ENCODE measurements at places on chromosomes 1 and 21.

DNA sequence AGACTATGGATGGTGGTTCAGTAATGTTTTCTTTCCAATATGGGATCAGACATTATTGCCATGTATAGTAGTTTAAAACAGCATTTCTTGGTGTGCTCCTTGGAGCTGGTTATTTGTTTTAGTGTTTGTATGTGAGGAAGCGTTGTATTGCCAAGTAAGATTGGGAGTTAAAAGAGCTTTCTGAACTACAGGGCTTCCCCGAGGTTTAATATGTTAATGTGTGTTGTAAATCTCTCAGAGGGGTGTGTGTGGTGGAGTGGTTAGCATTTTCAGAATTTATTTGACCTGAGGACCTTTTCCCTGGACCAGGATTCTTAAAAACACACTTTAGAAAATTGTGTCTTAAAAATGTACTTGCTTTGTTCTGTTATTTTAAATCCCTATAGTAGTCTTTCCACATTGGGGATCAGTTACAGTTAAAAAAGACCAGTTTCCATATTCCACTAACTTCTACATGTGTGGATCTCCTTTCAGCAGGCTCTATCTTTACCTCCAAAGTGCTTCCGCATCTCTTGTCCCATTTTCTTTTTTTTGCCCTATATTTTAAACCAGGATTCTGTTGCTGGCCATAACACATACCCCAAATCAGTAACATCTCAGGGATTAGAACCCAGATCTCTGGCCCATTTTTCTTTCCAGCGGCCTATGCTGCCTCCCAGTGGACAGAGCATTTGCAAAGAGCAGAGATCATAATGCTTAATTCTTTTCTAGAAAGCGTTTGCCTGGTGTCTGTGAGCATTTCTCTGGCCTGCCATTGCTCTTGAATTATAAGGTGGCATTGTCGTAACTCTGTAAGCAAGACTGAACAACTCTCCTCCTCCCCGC, 58.6 kb downstream of the PBX1 start:
- peak; percentile 54 for DNase-seq

DNA sequence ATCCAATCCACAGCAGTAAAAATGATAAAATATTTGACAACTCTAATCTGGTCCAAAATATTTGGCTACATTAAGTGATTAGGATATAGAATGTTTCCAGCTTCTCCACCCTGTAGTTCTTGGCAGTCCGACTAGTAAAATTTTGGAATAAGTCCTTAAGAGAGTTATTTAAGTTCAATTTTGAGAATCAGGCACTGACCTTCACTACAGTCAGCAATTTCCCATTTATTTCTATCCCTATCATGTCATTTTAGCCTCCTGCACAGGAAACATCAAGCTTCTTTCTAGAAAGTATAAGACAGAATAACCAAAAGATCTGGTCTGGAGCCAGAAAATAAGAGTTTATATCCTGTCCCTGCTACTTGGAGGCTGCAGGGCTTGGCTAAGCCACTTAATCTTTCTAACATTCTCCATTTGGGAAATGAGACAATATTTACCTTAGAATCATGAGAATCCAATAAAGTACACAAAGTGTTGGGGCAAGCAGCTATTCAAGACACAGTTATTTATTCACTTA, 162.2 kb downstream of the DPYD start:
- no peak for DNase-seq

DNA sequence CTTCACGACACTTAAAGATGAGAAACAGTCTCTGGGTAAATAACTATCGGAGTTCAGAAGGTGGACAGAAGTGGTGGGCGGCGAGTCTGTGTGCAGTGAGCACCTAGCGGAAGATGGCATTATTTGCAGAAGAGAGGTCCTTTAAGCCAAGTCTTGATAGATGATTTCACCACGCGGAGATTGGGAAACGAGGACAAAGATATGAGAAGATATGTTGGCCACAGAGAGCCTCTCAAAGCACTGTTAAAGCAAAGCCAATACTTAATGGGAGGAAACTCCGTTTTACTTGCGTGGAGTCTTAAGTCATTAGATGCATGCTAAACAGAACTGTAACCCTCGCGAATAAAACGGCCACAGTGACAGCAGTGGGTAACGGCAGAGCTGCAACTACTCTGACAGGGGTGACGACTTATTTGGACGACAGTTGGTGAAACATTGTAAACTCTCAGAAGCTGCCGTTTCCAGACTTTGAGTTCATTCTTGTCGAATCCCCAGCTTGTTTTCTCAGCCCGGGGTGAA, 577 bp upstream of the CEP350 start:
- DNase-seq, result peak; percentile 46

- no peak for DNase-seq
Observed at GRCh38 chr21:16563795-16564194, 834.0 kb downstream of the USP25 start.

GRCh38 chr21:36132696-36133095, 2.2 kb upstream of the CBR3 start:
- no peak for DNase-seq

- DNase-seq, result no peak
Observed at GRCh38 chr21:38794978-38795377, 10.8 kb upstream of the ETS2 start.

DNA sequence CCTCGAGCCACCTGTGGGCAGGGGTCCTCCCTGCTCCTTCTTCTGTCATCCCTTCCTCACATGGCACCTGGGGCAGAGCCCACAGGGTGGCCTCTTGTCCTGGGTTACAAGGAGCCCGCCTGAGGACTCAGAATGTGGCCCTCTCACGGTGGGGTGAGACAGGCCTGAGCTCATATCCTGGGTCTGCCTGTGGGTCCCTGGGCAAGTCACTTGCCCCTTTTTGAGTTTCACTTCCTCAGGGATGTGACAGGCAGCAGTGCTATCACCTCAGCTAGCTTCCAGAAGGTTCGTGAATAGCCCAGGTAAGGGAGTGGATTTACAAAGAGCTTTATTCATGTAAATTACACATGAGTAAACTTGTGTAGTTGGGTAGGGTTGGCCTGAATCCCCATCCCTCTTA, 33.5 kb downstream of the HTR6 start:
- DNase-seq, result no peak

DNA sequence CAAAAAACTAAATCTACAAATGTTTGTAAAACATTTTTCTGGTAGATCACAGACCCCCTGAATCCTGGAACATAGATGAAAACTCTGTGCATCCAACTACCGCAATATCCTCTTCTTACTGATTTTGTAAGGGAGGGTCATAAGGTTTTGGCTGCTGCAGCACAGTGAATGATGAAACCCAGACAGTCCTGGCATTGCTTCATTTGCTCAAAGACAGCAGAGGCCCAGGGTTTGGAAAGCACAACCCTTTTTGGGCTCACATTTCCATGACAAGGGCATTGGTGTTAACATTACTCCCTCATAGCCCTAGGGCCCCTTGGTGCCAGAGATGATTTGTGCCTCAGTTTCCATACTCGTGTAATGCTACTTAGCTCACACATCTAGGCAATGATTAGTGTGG, 51.2 kb downstream of the PLXNA2 start:
- DNase-seq, result no peak

DNA sequence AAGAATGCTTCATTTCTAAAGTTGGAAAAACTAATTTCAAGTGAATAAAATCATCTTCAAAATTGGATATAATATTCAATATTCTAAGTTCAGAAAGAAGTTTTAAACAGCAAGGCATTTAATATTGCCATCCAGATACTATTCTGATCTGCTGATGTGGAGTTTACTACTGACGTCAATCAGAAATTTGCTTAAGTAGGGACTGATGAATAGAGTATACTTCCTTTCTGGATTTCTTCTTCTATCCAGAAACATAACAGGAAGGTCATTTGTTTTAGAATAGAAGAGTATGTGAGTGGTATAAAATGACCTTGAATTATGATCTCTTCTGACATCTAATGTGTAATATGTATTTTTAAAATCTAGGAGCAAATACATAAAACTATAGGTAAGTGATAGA, 308.1 kb upstream of the ADGRL2 start:
- DNase-seq, result no peak

- no peak for DNase-seq
Observed at GRCh38 chr1:154813846-154814505, 56.1 kb downstream of the KCNN3 start.

DNA sequence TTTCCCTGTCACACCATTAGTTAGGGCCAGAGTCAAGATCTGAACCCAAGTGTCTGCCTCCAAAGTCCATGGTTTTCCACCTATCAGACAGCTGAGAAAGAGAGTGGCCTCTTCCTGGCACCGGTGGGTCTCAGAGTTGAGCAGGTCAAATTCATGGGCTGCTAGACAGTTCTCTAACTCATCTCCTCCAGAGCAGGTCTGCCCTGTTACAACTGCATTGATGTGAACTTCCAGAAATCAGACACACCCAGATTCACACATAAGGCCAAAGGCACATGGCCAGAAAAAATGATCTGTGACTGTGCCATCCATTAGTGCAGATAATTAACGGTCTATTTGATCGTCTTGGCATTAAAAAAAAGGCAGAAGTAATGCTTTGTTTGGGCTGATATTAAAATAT, 17.5 kb downstream of the SMIM12 start:
- DNase-seq, result no peak

DNA sequence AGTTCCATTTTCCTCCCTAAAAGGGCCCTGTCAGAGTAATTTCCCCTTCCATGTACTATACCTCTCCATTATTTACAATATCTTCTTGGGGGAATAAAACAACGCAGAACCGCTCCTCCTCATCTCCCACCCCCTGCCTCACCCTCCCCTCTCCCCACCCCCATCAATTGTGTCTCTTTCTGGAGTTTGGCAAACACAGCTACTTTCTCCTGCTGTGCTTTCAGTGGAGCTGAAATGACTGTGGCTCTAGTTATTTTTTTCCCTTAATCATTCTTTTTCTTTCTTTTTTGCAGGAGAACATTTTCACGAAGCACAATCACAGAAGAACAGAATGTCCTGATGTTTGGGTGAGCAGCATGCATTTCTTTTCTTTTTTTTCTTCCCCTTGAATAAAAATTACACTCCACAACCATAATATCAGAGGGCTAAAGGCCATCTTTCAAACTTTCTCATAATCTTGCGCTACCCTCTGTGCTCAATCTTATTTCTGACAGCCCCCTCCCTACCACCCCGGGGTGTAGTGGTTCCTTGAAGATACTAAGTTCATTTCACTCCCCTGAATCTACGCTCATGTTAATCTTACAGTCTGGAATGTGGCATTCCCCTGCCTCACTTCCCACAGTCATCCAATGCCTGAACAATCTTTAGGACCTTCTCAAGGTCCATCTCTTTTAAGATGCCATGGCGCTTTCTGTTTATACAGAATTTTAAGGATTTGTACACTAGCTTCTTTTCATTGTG, 8.8 kb upstream of the PLXNA2 start:
- DNase-seq, result no peak

DNA sequence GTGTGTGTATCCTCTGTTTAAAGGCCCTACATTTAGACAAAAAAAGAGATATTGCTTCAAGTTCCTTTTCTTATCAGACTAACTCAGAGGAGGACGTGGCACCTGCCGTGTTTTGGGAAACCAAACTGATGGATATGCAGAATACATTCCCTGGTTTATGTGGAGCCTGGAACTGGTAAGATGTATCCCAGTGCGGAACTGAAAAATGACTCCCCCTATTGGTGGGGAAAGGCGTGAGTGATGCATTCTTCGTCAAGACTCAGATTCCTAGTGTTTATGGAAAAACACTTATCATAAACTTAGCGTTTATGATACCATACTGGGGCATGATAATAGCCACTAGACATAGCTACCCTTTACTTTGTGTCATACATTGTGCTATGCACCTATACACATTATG, 154.2 kb downstream of the ZNF326 start:
- DNase-seq, result no peak

DNA sequence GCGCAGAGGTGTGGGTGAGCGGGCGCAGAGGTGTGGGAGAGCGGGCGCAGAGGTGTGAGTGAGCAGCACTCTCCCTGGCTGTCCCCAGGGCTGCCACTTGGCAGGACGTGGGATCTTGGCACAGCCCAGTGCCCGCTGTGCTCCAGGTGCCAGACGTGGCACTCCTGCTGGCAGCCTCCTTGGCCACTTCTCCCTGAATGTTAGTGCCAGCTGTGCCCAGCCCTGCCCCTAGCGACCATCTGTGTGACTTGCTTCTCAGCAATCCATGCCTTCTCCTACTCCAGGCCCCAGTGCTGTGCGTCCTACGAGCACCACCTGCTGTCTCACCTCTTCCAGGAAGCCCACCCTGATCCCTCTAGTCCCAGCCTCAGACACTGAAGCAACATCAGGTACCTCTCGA, 30.5 kb downstream of the KRTAP10-1 start:
- DNase-seq, result no peak

GRCh38 chr1:30337324-30337620, 386.1 kb downstream of the MATN1 start:
- DNase-seq, result no peak

DNA sequence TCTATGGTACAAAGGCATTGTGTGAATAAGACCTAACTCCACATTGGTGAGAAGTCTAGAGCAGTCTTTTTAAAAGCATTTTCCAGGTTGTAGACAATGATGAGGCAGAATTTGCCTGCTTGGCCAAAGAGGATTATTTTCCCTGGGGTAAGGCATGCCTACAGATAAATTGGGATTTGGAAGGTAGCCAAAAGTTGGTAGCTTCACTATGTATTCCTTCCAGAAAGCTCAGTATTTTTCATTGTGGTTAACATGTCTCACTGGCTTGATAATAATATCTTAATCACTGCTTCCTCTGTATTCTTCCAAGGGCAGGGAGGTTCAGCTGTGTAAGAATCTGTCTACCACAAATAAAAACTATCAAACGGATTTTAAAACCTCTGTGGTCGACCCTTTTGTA, 590.8 kb upstream of the PRMT6 start:
- DNase-seq, result no peak

DNA sequence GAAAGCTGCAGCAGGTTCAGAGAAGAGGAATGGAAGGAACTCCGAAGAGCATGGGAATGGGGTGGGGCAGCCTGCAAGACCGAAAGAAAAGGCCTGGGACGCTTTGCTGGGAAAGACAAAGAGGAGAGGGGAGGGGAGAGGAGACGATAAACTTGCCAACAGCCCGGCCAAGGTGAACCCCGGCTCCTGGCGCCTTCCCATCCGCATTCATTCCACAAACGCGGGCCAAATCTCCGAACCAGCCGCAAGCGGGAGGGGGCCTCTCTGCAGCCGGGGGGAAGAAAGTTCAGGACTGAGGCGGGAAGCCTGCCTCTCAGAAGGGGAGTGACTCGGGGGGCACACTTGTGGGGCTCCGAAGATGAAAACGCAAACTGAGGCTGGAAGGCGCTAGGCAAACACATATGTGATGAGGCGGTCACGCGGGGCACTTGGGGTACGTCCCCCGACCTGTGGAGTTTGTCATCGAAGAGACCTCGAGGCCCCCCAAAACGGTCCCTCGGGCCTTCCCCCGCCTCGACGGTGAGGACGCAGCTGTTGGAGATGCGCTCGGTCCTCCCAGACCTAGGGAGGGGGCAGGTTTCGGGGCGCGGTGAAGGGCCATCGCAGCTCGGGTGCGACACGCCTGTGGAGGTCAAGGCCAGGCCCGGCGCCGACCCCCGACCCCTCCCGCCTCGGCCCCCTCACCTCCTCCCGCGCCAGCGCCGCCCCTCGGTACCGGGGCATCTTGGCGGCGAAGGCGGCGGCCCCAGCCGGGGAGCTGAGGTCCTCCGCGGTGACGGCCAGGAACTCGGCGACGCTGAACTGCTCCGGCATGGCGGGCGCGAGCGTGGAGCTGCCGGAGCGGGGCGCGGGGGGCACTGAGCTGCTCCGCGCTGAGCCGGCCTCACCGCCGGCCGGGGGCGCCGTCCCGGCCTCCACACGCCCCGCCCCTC, at the start of gene ASAP3:
Gene ASAP3 (minus strand): TSS at position 859 of the 932 bp plus-strand sequence. CDS start 46 bp downstream, at position 813.
- no peak for DNase-seq

Data from HEK293T (cell line).